ENCODE measurements at places on chromosomes 3 and 15. TPM values are rescaled to one million over a fixed set of nuclear protein-coding genes. Genes with fewer than 3 reads are reported as not detected.

- DNase-seq, result no peak
Observed at GRCh38 chr3:48415251-48415953, 14.5 kb downstream of the PLXNB1 start.

DNA sequence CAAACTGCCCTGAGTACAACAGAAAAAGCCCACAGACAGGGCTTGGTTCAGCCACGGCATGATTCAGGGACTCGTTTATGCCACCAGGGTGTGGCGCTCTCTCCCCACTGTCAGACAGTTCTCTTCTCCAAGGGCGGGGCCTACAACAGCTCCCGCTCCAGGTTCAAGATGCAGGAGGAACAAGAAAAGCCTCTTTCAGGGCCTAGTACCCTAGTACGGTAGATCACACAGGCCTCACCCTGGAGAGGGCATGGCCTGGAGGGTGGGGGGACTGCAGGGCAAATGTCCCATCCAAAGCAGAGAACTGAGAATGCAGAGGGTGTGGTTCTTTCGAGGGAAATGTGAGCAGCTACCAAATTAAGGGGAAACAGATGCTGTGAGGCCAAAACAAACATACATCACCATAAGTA, 12.0 kb downstream of the MESD start:
- peak; percentile 32 for DNase-seq

GRCh38 chr3:37040231-37040630, 46.9 kb downstream of the MLH1 start:
- no peak for DNase-seq

CPNE9 gene
- total RNA-seq, result 0.31 TPM

DNA sequence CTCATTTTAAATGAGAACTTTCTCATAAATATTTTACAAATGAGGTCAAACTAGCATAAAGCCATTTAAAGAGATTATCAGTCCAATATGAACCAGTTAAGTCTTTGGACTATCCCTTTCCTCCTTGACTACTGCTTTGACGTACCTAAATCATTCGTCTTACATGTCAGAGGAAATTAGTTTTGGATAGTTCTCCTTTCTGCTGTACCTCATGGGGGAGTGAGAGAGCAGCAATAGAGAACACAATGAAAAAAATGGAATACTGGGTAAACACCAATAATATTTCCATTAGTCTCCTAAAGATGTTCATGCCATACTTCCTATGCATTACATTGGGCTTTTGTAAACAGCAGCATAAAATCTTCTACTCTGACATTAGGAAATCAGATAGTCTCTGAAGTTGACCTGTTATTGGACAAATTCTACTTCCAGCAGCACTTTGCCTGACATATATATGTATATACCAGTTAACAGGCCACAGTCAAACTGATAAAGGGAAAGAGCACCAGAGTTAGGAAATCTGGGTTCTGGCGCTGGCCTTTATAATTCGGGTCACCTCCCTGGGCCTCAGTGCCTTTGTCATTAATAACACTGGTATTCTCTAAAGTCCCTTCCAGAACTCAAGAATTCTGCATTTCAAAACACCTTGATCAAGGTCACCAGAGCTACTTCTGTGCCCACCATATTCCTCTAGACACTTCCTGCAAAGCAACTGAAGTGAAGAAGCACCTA, 26.8 kb downstream of the TIMMDC1 start:
- no peak for DNase-seq

GRCh38 chr3:10443272-10444109, 61.9 kb downstream of the ATP2B2 start:
- DNase-seq, result no peak

- no peak for DNase-seq
Observed at GRCh38 chr3:157078131-157078810, 81.7 kb downstream of the CCNL1 start.

DNA sequence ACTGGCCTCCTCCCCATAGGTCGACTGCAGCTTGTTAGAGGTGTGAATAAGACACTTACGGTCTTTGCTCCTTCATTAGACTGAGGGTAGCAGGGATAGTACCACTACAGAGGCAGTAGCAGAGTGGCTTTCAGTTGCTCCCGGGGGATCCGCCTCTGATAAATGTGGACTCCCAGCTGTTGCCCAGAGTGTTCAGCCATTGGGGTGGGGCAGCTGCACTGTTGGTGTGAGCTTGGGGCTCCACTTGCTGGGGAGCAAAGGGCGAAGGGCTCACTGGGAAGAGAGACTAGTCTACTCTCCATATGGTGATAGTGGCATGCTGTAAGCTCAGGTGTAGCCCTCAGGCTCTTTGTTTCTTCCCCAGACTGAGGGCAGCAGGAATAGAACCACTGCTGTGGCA, 239.1 kb downstream of the LRRN1 start:
- no peak for DNase-seq

- no peak for DNase-seq
Observed at GRCh38 chr3:10319804-10320203, 1.1 kb downstream of the SEC13 start.

DNA sequence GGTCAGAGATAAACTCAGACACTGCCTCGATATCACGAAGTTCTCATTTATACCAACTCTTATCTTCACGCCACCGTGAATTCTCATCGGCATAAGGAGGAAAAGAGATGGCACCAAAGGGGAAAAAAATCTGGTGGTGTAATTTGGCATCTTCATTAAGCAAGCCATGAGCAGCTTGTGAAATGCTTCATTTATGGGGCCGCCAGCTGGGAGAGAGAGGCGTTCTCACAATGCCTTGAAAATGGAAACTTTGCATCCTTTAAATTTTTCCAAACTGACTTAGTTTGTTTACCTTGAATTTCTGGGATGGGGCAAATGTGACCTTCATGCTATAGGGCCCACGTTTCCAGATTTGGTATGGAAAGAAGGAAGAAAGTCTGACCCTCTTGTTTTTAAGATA, 242.5 kb upstream of the ST8SIA2 start:
- DNase-seq, result no peak

GRCh38 chr15:59298225-59298853, 74.3 kb downstream of the MYO1E start:
- DNase-seq, result no peak

DNA sequence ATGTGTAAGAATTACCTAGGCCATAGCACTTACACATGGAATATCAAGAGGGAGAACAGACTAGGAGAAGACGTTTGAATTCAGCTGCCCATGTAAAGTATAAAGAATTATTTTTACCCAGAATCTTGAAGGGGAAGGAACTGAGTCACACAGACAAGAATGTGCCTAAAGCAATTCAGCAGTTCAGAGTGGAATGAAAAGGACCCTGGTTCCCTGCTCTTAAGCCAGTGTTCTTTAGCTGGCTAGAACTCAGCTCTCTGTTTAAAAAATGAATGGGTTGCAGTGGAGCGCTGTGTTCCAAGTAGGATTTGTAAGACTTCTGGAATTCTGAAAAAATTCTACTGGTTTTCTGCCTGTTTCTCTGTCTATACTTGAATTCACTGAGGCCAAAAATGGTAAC, 440.2 kb downstream of the LPP start:
- DNase-seq, result no peak

SYNPR gene
- 56.5 TPM for total RNA-seq
